ENCODE measurements at places on chromosomes 12 and 14.

- DNase-seq, result no peak
Observed at GRCh38 chr14:93018366-93018765, 95.4 kb downstream of the CHGA start.

DNA sequence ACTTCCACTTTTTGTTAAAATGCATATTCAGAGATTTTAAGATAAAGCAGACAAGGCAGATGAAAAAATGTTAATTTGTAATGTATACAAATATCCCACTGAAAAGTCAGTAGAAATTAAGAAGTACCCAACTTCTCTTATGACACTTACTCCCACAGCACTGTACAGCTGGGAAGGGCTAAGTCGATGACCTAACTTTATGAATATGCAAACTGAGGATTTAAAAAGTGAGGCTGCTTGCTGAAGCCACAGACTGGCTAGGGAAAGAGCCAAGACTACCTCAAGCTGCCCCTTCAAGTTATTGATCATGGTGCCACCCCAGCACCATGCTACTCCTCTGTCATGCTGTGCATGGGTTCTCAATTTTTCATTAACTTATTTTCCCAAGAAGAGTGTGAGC lies 17.0 kb downstream of the PPM1H start:
- DNase-seq, result no peak

GRCh38 chr12:59736359-59736758 lies 140.5 kb downstream of the SLC16A7 start:
- no peak for DNase-seq

DNA sequence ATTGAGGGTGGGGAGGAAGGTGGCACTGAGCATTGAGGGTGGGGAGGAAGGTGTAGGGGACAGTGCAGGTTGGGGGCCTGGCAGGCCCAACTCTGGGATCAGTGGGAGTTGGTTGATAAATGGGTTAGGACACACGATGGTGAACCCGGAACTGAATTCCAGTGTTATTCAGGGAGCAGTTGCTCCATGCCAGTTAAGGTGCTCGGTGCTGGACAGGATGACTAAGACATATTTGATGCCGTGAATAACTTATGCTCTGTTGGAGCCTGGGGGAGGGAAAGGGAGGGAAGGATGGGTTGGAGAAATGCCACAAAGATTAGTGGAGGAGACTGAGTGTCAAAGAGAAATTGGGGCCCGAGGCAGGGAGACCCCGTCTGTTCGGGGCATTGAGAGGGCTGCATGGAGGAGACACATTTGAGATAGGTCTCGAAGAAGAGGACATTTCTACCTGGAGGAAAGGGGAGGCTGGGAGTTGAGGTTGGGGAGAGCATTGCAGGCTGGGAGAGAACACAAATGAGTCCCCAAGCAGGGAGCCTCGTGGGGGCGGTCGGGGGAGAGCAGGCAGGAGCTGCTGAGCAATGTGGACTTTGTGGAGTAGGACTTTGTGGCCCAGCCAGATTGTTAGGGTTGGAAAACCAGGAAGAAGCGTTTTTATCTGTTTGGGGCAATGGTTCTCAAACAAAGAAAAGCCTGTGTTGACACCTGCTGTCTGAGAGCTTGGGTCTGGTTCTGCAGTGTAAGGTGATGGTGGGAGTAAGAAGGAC lies 65.3 kb downstream of the IQSEC3 start:
- no peak for DNase-seq

DNA sequence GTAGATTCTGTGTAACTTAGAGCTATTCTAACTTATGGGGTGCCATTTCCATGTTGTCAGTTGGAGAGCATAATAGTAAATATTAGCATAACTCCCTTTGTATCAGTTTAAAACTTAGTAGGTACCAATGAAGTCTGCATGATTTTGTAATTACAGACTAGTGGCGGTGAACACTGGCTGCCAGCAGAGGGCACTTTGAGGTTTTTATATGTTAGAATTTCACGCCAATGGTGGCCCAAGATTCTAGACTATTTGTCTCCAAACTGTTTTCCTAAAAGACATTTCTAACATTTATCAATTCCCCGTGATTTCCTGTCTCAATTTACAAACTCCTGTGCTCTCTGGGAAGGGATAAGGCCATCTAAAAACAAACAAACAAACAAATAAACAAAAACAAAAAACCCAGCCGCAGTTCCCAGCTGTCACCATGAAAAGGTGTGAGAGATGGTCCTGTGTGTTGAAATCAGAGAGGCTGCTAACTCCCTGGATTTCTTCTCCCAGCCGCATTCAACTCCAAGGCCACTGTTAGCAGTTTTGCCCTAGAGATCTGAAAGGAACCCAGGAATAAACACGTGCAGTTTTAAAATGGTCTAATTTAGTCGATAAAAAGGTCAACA lies 57.6 kb downstream of the BRMS1L start:
- no peak for DNase-seq

DNA sequence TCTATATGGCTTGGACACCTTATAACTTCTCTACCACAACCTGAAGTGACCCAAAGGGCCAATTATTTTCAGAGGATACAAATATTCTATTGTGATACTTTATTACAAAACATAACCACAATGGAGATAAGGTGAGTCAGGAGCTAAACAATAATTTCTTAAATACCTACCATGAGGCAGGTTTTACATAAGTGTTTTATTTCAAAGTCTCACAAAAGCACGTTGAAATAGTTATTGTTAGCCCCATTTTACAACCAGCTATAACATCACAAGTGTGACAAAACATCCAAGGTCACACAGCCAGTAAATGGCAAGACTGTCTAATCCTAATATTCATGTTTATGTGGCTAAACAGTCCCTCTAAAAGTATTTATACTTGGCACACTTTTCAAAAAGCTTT lies 40.2 kb downstream of the SLC2A13 start:
- DNase-seq, result no peak

DNA sequence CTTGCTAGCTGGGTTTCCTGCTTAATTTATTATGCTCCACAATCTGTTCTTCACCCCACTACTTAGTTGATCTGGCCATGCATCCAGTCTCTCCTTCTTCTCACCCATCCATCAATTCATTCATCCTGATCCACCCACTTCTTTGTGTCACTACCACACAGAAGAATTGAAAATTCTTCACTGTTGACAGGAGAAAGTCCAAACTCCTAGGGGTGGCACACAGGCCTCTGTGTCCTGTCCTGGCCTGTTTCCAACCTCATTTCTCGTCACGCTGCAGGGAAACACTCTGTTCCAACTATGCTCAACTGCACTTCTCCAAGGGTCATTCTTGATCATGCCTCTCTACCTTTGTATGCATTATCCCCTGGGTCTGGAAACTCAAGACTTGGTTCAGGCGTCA lies 10.6 kb upstream of the KRT83 start:
- no peak for DNase-seq

- no peak for DNase-seq
Observed at GRCh38 chr14:38721822-38722431, 381.1 kb downstream of the SEC23A start.

- DNase-seq, result no peak
Observed at GRCh38 chr12:117026343-117026742, 72.9 kb downstream of the TESC start.

DNA sequence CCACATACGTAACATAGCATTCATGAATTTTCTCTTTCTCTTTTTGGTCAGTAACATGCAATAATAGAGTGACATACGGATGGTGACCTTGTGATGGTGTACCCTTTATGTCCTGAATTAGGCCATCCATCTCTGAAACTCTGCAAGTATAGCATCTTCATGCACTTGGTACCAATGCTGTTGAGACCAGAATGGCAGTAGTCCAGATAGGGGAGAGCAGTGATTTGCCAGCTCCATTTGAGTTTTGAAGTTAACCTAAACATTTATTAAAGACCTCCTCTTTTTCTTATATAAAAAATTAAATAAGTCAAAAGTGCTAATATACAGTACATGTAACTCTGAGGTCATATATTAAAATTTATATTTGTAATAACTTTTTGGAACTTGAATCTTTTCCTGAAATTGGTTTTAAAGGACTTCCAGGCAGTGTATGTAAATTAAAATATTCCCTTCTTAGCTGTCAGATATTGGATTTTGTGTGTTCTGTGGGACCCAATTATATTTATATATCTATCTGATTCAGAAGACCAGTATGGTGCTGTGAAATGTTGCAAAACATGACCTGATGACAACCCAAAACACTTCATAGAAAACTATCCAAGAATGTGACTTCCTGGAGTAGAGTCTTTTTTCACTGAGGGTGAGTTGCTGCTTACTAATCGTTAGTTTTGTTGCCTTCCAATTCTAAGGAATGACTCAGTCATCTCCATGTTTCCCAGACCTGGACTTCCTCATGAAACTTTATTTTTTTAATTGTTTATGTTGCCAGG lies 3.5 kb downstream of the ELK3 start:
- DNase-seq, result no peak

DNA sequence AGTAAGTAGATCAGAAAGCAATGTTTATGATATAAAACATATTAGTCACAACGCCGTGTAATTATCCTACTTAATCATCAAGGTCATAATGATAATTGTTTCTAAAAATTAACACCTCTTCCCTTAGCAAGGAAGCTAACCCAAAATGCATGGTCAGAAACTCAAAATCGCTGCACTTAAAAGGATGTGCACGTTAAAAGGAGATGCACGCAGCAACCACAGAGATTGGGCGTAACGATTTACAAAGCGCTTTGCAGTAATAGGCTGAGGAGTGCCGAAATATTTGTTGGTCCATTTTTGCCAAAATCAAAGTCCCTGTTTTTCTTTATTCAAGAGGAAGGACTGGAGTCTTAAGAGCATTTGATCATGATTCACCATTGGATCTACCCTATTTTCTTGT lies 1077.2 kb downstream of the VRK1 start:
- no peak for DNase-seq

GRCh38 chr12:33628087-33628486 lies 188.5 kb upstream of the SYT10 start:
- DNase-seq, result no peak

DNA sequence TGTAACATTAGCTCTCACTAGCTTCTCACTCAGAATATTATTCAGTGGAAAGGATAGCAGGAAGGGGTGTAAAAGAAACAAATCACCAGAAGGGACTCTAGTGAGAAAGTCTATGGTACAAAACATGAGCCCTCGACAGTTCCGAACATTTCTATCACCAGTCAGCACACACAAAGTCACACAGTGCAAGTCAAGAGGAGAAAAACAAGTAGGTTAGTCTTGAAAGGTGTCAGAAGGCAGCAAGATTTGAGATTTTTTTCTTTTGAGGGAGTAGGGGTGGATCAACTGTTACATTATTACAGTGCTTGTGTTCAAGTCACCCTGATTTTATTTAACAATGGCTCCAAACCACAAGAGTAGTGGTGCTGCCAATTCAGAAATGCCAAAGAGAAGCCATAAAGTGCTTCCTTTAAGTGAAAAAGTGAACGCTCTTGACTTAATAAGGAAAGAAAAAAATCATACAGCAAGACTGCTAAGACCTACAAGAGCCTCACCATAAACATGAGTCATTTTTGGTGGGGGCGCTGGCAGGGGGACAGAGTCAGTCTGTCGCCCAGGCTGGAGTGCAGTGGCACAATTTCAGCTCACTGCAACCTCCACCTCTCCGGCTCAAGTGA lies 42.3 kb downstream of the GNS start:
- DNase-seq, result no peak

GRCh38 chr14:70642303-70643235 lies 853 bp downstream of the TTC9 start:
- DNase-seq, result no peak

DNA sequence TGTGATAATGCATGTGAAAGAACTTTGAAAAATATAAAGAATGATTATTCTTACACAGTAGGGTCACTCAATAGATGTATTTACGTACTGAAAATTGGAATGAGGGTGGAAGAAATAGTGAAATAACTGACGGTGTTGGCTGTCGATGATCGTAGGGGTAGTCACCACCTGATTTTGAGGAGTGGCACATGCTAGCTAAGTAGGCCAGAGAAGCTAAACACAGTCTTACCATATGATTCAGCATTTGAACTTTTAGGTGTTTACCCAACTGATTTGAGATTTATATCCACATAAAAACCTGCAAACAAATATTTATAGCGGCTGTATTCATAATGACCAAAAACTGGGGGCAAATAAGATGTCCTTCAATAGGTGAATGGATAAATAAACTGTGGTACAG lies 47.6 kb upstream of the HIF1A start:
- no peak for DNase-seq

DNA sequence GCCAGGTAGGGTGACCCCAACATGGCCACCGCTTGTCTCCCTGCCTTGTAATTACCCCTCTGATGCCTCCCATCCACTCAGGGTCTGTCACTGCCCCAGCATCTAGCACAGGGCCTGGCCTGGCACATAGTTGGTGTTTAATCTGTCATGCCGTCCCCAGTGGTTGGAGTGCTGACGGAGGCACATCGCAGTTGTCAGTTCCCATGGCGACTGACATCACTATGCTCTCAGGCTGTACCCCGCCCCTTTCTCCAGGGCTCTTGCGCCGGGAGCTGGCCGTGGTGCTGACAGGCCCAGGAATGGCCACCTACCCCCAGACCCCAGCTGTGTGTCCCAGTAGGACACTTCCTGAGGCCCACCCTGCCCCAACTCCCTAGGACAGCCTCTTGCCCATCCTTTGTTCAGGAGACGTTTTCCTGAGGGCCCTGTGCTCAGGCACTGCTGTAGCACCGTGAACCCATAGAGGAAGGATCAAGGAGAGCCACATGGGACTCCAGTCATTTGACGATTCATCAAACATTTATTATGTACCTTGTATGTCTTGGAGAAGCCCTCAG lies 23.0 kb downstream of the FAM222A start:
- DNase-seq, result no peak

DNA sequence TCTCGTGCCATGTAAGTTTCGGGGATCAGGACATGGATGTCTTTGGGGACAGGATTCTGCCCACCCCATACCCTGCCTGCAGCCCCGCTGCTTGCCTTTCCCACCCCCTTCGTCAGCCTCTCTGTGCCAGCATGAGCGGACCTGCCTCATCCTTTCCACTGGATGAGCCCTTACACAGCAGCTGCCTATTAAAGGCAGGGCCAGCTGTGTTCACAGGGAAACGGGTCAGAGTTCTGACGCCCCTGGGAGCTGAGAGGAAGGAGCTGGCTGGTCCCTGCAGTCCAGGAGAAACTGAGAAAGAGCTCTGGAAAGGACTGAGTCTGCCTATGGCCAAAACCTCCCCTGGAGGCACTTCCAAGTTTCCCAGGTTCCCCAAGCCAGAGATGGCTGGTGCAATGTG lies 83.5 kb upstream of the NCOR2 start:
- DNase-seq, result no peak

GRCh38 chr12:56932867-56933266 lies 1.3 kb downstream of the SDR9C7 start:
- no peak for DNase-seq

- DNase-seq, result no peak
Observed at GRCh38 chr12:32989705-32990104, 93.1 kb upstream of the PKP2 start.

- DNase-seq, result no peak
Observed at GRCh38 chr14:94816113-94816512, 46.2 kb upstream of the GSC start.

- DNase-seq, result no peak
Observed at GRCh38 chr12:80442426-80443222, 1.4 kb upstream of the PTPRQ start.

- no peak for DNase-seq
Observed at GRCh38 chr12:49792181-49792970, 35.8 kb downstream of the NCKAP5L start.

Data from SIG-M5 (cell line).